BJ (cell line): ENCODE measurements at places on chromosomes 7 and 10.

GRCh38 chr10:111967116-111967515 lies 216.4 kb downstream of the GPAM start:
- no peak for DNase-seq

- no peak for DNase-seq
Measured at GRCh38 chr10:17497446-17498030, 43.1 kb upstream of the ST8SIA6 start.

DNA sequence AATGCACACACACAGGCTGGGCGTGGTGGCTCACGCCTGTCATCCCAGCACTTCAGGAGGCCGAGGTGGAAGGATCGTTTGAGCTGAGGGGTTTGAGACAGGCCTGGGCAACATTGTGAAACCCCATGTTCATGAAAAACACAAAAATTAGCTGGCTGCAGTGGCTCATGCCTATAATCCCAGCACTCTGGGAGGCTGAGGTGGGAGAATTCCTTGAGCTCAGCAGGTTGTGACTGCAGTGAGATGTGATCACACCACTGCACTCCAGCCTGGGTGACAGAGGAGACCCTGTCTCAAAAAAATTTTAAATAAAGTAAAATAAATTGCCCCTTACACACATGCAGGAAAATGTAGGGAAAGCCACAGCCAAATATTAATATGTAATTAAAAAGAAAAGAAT lies 44.1 kb downstream of the RNF32 start:
- no peak for DNase-seq

DNA sequence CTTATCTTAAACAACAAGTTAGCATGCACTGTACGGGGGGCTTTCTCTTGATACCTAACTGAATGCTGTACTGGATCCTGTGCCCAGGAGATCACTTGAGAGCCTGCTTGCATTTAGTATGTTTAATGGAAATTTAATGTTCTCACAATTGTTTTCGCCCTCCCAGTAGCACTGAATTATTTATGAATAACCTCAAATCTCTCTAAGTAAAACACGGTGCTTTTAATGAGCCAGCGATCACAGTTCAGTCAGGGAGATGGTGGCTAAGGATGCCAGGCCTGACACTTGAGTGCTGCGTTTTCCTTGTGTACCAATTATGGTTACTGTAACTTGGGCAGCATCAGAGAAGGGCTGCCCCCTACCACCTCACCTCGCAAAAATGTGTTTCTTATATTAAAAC lies 115.5 kb upstream of the ADARB2 start:
- DNase-seq = no peak
